ENCODE measurements at places on chromosomes 5 and 9.
A peak's percentile ranks its signal among the peaks of the same experiment; 100 is the strongest.

DNA sequence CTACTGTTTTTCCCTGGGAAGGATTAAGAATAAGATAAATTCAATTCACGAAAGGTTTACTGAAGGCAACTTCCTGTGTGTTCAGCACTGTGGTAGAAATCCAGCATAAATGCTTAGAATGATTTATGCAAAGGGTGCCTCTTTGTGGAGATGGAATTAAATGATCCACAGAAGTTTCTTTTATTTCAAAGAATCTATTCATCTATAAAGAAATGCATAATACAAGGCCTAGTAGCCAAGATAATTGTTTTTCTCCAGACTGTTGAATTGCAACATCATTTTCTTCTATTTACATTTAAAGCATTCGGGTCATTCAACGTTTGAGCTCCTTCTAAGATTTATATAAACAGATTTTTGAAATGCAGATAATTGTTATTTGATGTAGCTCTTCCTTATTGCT lies 138.8 kb upstream of the NFIL3 start:
- DNase-seq = no peak

DNA sequence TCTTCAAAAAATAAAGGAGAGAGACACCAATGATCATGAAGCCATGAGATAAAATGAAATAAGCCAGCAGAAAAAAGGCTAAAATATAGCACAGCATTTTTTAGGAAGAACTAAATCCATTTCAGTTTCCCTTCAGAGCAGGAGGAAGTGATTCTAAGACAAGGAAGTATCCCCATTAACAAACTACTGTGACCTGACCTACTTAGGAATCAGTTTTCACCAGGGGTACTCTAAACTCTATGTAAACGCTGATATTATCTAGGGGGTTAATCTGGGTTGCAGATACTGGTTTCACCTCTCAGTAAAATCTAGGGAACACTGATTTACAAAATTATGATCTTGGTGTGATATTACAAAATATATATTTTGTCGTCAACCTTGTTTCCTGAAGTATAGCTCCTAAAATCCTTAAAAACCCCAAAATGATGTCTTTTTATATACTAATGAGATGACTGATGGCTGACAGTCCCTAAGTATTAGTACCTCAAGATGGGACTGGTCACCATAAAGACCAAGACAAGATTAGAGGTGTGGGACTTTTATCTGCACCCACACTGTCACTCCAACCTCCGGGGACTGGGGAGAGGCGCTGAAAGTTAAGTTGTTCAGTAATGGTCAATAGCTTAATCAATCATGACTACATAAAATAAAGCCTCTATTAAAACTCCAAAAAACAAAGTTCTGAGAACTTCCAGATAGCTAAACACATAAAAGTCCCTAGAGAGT lies 2.9 kb upstream of the FNBP1 start:
- peak; percentile 28 for DNase-seq

- DNase-seq = no peak
These were observed 16.4 kb downstream of the SLC12A2 start for GRCh38 chr5:128099944-128100343.

DNA sequence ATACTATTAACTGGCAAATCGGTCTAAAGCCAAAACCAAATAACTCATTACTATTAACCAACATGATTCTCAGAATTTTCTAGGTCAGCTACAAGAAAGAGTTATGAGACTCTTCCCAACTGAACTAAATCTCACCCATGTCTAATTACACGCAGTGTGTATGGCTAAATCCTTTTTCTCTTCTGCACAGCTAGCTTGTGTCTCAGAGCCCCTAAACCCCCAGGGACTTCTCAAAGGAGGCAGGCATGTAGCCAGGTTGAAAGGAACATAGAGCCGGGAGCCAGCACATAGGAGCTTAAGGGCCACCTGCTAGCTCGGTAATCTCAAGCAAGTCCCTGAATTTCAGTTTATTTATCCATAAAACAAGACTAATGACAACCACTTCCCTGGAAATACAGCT lies 2.2 kb upstream of the GZMK start:
- no peak for DNase-seq

DNA sequence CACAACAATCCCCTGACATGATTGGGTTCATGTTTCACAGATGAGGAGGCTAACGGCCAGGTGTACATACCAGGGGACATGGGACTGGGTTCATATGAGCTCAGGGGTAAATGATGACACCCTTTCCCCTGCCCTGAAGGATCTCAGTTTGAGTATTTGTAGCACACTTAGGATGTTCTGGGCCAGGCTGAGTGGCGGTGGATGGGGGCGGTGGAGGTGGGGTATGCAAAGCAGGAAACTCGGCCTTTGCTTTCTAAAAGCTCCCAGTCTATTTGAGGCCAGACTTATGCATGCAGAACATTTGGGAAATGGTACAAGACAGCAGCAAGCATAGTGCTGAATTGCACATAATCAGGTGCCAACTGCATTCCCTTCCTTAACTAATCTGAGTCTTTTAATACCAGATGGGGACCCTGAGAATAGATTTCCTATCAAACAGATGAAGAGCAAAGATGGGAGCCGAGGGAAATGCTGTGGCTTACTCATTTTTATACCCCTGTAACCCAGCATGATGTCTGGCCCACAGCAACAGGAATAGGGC lies 4.9 kb upstream of the KCNIP1 start:
- DNase-seq = no peak

DNA sequence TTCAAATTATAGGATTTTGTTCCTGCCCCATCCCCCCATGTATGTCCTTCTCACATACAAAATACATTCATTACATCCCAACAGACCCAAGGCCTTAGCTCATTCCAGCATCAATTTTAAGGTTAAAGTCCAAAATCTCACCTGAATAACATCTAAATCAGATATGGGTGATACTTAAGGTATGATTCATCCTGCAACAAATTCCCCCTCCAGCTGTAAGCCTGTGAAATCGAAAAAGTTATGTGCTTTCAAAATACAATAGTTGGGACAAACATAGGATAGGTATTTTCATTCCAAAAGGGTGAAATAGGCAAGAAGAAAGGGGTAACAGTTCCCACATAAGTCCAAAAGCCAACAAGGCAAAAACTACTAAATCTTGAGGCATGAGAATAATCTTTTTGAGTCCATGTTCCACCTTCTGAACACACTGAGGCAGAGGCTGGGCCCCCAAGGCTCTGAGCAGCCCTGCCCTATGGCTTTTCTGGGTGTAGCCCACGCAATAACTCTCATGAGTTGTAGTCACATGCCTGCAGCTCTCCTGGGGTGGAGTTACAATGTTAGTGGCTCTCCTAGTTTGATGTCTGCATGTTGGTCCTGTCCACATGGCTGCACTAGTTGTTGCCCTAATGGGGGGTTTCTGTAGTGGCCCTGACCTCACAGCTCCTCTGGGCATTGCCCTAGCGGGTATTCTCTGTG lies 243.9 kb upstream of the SMARCA2 start:
- DNase-seq = no peak

DNA sequence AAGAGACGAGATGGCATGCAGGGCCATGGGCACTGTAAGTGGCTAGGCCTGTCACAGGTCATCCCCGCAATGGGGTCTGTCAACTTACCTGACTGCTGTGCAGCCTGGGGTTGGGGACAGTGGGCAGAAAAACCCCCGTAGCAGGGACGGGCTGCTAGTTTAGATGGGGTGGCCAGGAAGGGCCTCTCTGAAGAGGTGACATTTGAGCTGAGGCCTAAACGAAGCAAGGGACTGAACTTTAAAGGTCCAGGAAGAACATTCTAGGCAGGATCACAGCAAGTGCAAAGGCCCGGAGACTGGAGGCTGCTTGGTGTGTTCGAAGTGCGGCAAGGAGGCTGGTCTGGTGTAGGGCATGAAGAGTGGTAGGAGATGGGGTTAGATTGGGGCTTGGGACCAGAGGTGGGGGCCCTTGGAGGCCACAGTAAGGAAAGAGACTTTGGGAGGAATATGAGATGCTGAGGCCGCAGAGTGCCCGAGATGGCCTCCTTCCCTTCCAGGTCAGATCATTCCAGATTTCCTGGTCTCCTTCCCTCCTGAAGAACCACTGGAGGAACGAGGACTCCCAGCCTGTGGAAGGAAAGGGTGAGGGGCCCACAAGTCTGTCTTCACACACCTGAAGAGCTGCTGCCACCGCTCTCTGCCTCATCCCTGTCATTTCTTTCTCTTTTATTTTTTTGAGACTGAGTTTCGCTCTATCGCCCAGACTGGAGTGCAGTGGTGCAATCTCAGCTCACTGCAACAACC lies 37.9 kb upstream of the SH3PXD2B start:
- peak; percentile 28 for DNase-seq

Measured in activated CD8-positive, alpha-beta memory T cell treated with anti-CD3 and anti-CD28 coated beads for 24 hours (primary cell).